ENCODE measurements at places on chromosomes 4 and X.

- DNase-seq = peak; percentile 24
Observed at GRCh38 chr4:131459430-131460101, 1689.5 kb upstream of the PCDH10 start.

DNA sequence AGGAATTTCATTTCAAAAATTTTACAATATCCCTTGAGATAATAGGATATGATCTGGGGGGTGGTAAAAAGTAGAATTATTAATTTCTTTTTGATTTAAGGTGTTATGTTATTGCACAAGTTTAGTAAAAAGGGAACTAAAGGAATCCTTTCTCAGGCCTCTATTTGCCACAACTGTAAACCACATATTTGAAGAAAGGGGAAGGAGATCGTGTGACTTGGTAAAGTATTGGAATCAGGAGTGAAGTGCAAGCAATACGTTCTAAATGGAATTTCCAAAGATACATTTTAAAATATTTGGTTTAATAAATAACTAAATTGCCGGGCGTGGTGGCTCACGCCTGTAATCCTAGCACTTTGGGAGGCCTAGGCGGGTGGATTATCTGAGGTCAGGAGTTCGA, 35.3 kb upstream of the SCRG1 start:
- DNase-seq = no peak

- DNase-seq = no peak
Observed at GRCh38 chr4:52664479-52664878, 5.4 kb upstream of the USP46 start.

DNA sequence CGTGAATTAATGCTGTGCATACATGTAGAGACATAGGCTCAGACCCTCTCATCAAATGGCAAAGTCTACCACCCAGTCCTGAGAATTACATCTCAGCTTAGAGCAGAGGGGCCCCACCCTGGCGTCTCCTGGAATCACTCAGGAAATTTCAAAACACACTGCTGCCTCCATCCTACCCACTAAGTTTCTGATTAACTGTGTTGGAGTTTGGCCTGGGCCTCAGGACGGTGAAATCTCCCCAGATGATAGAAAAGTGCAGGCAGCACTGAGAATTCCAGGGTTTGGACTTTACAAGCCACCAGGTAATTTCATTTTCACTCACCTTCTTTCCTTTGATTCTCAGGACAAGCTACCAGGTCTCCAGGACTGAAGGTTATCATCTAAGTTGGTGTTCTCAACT, 3.3 kb upstream of the FAM9C start:
- no peak for DNase-seq

DNA sequence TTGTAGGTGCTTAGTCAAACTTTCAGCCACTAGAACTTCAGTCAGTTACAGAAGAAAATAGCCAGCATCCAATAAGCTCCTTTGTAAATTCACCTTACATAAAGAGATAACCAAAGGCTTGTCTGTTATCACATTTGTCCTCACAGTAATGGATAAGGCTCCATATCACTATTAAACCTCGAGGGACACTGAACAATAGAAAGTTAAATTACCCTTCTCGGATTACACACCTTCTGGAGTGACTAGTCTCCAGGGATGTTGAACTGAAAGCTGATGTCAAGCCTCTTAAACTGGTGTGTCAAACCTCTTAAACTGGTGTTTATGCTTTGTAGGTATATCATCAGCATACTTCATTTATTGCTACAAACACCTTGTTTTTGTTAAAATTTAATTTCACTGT, 639.0 kb downstream of the CENPC start:
- DNase-seq = no peak

DNA sequence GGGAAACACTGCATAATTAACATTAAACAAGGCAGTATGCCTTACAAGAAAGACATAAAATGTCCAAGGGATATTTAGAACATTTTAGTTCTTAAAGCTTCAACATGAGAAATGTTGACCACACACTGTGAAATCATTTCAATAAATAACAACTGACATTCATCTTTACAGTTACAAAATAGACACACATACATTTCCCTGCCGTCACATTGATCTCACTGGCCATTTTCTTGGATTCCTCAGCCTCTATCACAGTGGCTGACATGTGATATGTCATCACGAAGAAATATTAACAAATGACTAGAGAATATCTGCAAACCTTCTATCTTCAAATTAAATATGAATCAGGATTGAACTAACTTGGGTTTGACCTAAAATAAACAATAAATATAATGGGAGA, 1.9 kb downstream of the CXCL2 start:
- no peak for DNase-seq

DNA sequence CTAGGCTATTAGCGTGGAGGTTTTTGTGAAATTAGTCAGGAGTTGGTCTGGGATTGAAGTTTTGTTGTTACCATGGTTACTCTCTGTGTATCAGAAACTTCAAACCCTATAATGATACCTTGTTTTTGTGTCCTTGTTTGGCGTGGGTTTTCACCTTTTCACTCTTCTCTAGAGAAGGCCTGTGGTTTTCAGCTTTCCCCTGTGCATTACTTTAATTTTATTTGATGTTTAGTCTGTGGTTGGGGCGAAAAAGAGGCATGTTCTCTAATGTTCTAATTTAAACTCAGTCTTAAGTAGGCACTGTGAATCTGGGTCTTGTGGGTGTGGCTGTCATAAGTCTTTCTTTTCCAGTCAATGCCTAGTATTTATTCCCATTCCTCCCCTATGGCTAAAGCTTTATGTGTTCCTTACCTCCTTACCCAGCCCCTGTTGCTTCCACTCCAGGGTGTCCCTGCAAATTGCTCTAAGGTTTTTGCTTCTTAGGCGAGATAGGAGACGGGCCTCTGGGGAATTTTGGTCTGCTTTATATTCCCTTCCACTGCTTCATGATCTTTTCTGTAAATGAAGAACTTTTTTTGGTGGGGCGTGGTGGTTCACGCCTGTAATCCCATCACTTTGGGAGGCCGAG, 326.3 kb upstream of the ZCCHC13 start:
- no peak for DNase-seq

- no peak for DNase-seq
Observed at GRCh38 chr4:152961014-152961772, 25.1 kb downstream of the FHDC1 start.

GRCh38 chr4:185820146-185821028, 8.4 kb upstream of the SORBS2 start:
- no peak for DNase-seq

DNA sequence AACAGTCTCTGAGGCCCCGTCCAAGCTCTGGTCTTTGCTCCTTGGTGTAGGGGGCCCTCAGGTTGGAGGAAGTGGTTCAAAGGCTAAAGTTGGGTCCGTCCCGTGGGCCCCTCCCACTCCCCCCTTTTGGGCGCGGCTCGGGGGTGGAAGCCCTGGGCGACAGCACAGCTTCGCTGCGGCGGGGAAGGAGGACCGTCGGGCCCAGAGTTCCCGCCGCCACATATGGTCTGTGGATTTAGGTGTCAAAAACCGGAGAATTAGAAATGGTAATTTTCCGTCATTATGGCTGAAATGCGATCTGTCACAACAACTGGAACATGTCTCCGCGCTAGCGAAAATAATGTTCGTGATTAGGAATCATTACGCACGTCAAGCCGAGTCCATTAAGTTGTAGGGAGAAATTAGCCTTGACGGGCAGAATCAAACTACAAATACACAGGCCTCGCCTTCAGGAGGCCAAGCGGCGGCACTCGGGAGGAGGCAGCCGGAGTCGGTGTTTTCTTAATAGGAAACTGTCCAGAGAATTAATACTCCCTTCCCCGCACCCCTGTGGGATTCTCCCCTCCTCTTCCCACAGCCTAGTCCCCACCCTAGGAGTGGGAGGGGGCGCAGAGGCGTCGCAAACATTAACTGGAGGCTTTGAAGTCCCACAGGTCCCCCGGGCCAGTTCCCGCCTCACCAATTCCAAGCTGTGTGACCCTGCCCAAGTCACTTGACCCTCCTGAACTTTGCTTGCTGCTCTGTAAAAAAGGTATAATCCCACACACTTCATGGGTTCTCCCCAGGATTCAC, 15.0 kb downstream of the NKX3-2 start:
- no peak for DNase-seq

DNA sequence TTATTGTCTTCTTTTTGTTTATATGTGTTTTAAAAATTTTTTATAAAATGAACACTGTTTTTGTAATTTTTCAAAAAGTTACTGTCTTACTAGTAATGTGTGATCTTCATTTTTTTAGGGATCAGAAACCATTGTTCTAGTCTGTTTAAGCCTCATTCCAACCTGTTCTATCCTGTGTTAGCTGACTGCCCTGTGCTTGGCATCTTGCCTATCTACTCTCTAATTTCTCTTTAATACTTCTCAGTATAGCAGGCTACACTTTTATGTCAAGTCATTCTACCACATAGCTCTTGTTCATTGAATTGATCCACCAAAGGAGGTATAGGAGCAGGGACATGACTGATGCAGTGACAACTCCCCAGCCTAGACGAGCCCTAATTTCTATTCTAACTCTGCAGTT, 70.2 kb upstream of the PLS3 start:
- DNase-seq = no peak

- peak; percentile 80 for DNase-seq
Observed at GRCh38 chr4:27692158-27692557, 831.5 kb downstream of the STIM2 start.

DNA sequence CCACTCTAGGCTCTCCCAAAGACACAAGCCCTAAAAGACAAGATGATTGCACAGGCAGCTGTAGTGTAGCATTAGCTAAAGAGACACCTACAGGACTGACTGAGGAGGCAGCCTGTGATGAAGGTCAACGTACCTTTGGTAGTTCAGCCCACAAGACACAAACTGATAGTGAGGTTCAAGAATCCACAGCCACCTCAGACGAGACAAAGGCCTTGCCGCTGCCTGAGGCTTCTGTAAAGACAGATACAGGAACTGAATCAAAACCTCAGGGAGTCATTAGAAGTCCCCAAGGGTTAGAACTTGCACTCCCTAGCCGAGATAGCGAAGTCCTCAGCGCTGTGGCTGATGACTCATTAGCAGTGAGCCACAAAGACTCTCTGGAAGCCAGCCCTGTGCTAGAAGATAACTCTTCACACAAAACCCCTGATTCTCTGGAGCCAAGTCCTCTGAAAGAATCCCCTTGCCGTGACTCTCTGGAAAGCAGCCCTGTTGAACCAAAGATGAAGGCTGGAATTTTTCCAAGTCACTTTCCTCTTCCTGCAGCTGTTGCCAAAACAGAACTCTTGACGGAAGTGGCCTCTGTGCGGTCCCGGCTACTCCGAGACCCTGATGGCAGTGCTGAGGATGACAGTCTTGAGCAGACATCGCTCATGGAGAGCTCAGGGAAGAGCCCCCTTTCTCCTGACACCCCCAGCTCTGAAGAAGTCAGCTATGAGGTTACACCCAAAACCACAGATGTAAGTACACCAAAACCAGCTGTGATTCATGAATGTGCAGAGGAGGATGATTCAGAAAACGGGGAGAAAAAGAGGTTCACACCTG, 306.3 kb downstream of the ANK2 start:
- DNase-seq = peak; percentile 92

DNA sequence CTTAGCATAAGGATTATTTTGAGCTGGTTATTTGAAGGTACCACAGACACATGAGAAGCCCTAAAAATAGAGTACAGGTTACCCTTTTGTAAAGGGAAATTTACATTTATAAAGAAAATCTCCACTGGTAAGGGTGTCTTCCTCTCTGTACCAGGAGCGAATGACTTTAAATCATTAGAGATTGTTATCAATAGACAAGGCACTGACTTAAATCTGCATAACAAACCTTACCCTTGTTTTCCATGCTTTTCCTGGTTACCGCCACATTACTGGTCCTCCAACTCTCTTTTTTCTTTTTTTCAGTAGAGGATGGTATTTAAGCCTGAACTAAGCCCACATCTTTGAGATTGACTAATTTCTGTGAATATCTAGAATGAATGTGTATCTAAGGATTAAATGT, 129.8 kb downstream of the SLC7A11 start:
- DNase-seq = no peak

GRCh38 chr4:20983763-20984575, 283.7 kb downstream of the PACRGL start:
- no peak for DNase-seq

DNA sequence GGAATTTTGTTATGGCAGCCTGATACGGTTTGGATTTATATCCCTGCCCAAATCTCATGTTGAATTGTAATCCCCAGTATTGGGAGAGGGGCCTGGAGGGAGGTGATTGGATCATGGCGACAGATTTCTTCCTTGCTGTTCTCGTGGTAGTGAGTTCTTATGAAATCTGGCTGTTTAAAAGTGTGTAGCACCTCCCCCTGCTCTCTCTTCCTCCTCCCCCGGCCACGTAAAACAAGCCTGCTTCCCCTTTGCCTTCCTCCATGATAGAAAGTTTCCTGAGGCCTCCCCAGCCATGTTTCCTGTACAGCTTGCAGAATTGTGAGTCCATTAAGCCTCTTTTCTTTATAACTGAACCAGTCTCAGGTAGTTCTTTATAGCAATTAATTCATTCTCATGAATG, 37.9 kb downstream of the SUPT20HL2 start:
- no peak for DNase-seq

GRCh38 chr4:147550626-147551246, 66.5 kb upstream of the TMEM184C start:
- DNase-seq = peak; percentile 44

- no peak for DNase-seq
Observed at GRCh38 chr4:654503-654845, 19.6 kb downstream of the ATP5ME start.

DNA sequence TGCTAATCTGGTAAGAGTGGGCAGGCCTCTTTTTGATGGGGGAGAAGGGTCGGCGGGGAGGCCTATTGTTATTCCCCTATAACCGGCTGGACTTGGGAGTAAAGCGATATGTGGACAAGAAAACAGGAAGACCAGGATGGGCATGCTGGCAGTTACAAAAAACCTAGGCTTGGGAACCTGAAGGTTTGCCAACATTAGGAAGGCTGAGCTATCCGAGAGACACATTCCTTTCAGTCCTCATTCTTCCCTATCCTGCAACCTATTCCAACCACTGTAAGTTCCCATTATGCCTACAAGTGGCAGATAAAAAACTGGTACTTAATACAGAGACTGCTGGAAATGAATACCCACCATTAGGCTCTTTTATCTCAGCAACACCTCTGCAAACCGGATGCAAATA, 32.4 kb upstream of the CT47C1 start:
- DNase-seq = no peak

Measured in H4 (cell line).